ENCODE measurements at places on chromosomes 7 and 10. TPM values are rescaled to one million over a fixed set of nuclear protein-coding genes. Genes with fewer than 3 reads are reported as not detected.

DNA sequence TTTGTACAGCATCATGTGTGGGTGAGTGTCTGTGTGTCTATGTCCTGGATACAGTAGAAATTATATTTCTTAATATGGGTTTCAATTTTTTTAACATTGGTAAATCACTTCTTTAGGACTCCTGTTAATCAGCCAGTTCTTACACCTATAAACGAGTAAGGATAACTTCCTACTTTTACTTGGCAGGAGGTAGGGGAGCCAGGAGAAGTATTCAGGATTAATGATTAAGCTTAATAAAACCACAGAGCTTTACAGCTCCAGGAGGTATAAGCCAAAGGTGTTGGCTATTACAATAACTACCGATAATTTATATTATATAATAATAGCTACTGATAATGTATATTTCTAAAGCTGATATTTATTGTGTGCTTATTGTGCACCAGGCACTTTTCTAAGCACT lies 1.7 kb upstream of the FAM3C start:
- no peak for DNase-seq

DNA sequence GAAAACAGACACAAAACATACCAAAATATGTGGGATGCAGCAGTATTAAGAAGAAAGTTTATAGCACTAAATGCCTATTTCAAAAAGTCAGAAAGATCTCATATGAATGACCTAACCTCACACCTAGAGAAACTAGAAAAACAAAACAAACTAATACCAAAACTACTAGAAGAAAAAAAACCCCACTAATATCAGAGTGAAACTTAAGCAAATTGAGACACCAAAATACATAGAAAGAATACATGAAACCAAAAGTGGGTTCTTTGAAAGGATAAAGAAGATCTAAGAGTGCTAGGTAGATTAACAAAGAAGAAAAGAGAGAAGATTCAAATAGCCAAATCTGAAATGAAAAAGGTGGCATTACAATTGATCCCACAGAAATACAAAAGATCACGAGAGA lies 494.1 kb downstream of the SH2D4B start:
- no peak for DNase-seq

Gene CCDC186
- polyA plus RNA-seq = 6.7 TPM

DNA sequence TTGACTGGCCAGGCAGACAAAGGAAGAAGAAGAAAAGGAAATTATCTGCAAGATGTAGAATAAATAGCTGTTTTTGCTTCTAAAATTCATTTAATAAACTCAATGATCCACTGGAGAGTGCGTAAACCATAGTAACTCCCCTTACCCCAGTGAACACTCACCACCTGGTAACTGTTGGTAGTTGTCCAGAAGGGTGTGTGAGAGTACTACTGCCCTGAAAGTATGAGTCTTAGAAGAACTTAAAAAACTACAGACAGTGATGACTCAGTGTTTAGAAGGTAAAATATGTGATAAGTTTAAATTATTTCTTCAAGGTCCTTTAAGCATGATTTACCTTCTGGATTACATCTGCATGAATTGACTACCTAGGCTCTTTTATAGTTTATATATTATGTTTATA lies 53.0 kb upstream of the SEMA3A start:
- DNase-seq = no peak

DNA sequence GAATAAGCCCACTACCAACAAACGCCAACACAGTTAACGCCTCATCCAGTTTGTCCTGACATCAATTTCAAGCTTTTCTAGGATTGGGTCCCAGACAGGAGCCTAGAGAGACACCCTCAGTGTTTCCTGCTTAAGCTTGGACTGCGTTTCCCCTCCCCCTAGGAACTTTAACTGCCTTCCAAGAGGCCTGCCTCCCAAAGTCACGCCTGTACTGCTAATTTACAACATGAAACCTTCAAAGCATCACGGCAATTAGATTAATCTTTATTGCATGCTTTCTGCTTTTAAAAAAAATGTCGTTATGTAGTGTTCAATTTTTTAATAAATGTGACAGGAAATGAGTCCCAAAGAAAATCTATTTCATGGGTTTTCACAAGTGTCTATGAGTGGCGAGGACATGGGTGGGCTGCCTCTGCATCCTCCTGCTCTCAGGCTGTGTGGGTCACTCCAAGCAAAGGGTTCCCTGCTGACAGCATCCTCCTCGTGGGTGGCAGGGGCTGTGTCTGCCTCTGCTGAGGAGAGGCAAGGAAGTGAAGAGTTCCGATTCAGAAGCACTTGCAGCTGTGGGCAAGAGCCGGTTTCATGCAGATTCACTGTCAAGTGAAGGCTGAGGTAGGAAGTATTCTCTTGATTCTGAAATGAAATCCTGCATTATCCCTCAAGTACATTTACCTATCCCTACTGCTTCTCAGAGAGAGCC lies 193.0 kb upstream of the KMT2E start:
- DNase-seq = no peak

GRCh38 chr7:33459340-33459751 lies 330.0 kb downstream of the BBS9 start:
- DNase-seq = no peak

- DNase-seq = no peak
Measured at GRCh38 chr10:117615649-117616048, 73.1 kb downstream of the EMX2 start.
